GM13976 (cell line): ENCODE measurements at places on chromosomes 12 and 14.

DNA sequence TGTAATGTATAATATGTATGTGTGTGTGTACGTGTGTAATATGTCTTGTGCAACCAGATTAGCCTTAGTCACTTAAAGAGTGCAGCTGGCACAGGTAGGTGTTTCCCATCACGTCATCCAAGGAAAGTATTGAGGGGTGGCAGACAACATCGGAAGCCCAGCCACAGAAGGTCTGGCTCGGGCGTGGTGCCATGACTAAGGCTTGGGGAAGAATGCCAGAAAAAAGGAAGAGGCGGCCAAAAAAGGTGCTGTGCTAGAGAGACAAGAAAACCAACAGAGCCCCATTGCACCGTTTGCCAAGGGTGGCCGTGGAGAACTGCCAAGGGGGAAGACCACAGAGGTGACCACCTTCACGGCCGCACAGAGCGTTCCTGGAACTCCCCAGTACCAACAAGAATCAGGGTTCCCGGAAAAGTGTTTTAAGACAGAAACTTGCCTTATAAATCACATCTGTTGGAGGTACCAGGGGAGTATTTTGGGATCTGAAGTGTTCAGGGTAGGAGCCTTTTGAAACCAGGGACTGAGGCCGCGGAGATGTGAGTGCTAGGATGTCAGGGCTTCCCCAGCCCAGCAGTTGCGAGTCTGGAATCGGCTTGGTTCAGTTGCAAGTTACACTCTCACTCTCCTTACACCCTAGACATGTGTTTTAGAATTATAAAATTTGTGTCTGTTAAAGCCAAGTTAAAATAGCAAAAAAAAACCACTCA is 131.2 kb upstream of the DYRK2 start:
- DNase-seq, result no peak

DNA sequence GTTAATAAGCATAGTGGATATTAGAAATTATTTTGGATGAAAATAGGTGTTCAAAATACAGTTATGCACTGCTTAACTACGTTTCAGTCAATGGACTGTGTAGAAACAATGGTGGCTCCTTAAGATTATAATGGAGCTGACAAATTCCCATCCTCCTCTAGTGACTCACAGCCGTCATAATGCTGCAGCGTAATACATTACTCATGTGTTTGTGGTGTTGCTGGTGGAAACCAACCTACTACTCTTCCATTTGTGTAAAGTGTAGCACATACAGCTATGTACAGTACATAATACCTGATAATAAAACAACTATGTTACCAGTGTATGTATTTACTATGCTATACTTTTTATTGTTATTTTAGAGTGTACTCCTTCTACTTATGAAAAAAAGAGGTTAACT is 111.2 kb upstream of the TMCC3 start:
- no peak for DNase-seq

DNA sequence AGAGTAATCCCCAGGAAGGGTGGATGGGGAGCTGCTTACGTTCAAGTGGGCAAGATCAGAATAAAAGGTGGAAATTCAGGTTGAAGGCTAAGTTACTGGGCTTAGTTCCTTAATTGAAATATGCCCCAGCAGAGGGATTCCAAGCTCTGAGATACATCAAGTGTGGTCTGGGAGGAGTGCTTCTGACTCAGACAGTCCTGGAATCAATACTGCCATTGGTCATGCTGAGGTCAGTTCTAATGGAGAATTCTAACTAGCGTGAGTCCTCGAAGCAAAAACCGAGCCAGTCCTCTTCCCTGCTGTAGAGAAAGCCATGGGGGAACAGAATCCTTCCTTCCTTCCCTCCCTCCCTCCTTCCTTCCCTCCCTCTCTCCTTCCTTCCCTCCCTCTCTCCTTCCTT is 39.9 kb downstream of the NOS1 start:
- no peak for DNase-seq

- DNase-seq, result no peak
Observed at GRCh38 chr12:119151445-119152026, 27.2 kb upstream of the HSPB8 start.

DNA sequence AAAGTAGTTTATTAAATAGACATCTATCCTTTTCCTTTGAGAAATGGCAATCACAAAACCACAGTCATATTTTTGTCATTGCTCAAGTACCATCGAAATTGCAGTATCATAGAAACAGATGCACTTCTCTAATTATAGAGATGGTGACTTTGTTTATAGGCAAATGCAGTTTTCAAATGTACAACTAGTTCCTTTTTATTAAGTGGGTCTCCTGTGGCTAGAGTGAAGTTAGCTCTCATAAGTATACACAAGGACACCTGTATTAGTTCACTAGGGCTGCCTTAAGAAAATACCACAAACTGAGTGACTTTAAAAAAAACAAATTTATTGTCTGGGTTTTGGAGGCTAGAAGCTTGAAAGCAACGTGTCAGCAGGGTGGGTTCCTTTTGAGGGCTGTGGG is 62.8 kb downstream of the OTOGL start:
- DNase-seq, result no peak

DNA sequence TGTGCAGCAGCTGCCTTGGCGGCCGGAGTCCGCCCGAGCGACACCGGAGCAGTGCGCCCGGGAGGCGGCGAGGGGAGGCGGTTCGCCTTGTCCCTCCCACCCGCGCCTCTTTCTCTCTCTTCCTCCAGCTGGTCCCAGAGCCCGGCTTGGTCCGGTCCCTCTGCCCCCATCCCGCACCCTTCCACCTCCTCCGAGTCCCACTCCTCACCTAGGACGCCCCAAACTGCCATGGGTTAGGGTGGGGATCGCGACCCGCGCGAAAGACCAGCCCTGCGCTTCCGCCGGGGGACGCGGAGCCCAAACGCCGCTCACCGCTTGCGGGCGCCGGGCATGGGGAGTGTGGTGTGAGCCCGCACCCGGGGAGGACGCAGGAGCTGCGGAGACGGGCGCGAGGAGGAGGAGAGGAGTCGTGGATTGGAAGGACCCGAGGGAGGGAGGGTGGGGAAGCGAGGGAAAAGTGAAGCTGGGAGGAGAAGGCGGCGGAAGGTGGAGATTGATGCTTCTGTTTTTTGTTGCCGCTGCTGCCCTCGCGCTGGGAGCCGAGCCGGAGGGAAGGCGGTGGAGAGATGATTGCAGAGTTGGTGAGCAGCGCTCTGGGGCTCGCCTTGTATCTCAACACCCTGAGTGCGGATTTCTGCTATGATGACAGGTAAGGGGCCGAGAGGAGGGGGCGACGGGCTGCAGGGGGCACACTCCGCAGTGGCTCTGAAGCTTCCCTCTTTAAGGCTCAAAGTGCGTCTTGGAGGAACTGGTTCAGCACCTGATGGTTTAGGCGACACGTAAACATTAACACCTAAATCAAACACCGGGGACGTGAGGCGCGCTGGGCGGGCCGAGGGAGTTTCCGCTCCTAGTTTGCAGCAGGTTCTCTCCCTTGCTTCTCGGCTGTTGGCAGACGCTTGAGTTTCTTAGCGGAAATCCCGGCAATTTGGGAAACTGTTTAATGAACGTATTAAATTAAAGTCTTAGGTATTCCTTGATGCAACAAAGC is 610 bp downstream of the TMTC2 start:
- DNase-seq, result peak; percentile 73

DNA sequence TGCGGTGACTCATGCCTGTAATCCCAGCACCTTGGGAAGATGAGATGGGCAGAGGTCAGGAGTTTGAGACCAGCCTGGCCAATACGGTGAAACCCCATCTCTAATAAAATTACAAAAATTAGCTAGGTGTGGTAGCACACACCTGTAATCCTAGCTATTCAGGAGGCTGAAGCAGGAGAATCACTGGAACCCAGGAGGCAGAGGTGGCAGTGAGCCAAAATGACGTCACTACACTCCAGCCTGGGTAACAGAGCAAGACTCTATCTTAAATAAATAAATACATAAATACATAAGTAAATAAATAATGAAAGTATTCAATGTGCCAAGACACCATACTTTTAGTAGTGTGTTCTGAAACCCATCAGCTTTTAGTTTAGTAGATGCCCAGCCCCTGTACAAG is 308.1 kb upstream of the FLRT2 start:
- no peak for DNase-seq

- peak; percentile 16 for DNase-seq
Observed at GRCh38 chr12:128267131-128267622, at the start of gene TMEM132C. TMEM132C (plus strand) TSS chr12:128267170; CDS start chr12:128267403, 233 bp downstream.

- peak; percentile 24 for DNase-seq
Observed at GRCh38 chr12:90299121-90299520, 590.5 kb upstream of the ATP2B1 start.

DNA sequence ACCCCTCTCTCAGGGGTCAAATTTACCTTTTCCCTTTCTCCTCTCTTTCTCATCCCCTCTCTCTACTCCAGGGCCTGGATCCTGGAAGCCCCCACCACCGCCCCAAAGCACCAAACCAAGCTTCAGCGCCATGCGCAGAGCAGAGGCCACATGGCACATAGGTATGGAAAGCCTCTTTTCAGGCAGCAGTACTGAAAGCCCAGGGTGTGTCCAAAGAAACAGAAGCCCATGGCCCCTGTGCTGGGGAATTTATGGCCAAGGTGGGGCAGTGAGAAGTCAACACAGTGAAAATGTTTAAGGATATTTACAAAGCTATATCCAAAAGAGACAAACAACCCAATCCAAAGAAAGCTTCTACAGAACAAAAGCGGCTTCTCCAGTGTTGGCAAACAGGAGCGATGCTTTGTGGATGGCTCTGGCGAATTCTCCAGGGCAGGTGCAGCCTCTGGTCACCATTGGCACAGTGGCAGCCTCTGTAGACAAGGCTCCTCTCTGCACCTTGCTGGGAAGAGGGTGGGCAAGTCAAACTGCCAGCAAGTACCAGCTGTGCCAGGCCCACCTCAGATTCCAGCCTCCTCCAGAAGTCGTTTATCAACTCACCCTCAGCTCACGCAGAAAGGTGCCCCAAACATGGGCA is 4.7 kb upstream of the CPNE6 start:
- no peak for DNase-seq

GRCh38 chr12:128190614-128191013 is 76.4 kb upstream of the TMEM132C start:
- DNase-seq, result peak; percentile 10

GRCh38 chr14:50531595-50532501 is 521 bp downstream of the MAP4K5 start:
- DNase-seq, result peak; percentile 50

DNA sequence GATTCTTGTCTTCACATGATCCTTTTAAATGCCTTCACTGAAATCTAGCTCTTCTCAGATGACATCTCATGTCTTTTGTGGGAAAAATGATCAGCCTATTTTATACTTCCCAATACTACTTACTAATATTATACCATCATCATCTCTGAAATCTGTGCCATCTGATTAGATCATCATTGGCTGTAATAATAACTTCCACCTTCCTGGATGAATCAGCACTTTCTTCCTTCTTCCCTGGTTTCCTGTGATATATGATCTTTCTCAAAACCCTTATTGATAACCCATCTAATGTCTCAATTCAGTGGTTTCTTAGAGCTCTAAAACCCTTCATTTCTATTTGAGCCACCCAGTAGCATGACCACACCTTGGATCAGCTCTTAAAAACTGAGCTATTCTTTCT is 30.9 kb downstream of the GPR137C start:
- no peak for DNase-seq

DNA sequence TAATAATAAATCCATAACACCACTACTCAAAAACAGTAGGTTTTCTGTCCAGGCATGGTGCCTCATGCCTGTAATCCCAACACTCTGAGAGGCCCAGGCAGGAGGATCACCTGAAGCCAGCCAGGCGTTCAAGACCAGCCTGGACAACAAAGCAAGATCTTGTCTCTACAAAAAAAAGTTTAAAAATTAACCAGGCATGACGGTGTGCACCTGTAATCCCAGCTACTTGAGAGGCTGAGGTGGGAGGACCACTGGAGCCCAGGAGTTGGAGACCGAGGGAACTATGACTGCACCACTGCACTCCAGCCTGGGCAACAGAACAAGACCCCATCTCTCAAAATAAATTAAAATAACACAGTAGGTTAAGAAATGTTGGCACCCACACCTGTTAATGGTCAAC is 44.5 kb upstream of the AP4S1 start:
- no peak for DNase-seq

DNA sequence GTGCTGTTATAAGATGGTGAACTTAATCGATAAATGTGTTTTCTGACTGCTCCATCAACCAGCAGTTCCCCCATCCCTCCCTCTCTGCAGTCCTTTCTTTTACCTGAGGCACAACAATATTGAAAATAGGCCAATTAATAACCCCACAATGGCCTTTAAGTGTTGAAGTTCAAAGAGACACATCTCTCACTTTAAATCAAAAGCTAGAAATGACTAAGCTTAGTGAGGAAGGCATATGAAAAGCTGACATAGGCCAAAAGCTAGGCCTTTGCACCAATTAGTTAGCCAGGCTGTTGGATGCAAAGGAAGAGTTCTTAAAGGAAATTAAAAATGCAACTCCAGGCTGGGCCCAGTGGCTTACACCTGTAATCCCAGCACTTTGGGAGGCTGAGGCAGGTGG is 43.7 kb downstream of the SAV1 start:
- DNase-seq, result no peak

GRCh38 chr14:29735459-29735858 is 192.2 kb downstream of the PRKD1 start:
- no peak for DNase-seq

- no peak for DNase-seq
Observed at GRCh38 chr12:56271031-56271430, 4.3 kb downstream of the COQ10A start.

DNA sequence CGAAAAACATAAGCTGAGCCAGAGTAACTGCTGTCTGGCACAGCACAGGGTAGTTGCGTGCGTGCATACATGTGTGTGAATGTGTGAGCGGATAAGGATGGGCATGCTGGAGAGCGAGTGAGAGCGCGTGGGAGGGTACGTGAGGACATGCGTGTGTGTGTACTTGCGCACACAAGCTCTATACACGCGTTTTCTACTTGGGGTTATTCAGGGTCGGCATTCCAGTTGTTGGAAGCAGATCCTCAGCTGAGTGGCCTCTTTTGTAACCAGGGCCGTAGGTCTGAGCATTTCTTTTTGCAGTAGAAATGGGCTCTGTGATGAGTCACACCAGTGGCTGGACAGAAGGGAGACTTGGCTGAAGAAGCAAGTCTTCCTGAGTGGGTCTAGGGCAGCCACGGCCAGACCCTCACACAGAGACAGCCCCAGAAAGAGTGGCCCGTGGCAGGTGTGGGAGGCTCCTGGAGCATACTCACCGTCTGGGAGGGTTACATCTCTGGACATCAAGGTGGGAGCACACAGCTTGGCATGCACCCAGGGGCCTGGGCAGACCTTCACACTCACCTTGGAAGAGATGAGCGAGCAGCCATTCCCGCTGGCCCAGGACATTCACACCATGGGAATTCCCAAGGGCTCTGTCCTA is 78.0 kb downstream of the LRRC74A start:
- no peak for DNase-seq

GRCh38 chr12:87846045-87846444 is 183.2 kb downstream of the C12orf50 start:
- DNase-seq, result no peak

- DNase-seq, result no peak
Observed at GRCh38 chr12:42432517-42433140, 106.7 kb downstream of the PPHLN1 start.
